ENCODE measurements at places on chromosomes 4 and X. TPM values are rescaled to one million over a fixed set of nuclear protein-coding genes. Genes with fewer than 3 reads are reported as not detected.

The SYP gene
- 69.3 TPM for total RNA-seq

The TLR10 gene
- not detected for total RNA-seq

The CXCL10 gene
- 0.20 TPM for total RNA-seq

The GRIA3 gene
- total RNA-seq: not detected

The PGM2 gene
- 64.3 TPM for total RNA-seq

The CT47C1 gene
- not detected for total RNA-seq

The GPR34 gene
- 0.25 TPM for total RNA-seq

The MEPE gene
- not detected for total RNA-seq

The SPOCK3 gene
- not detected for total RNA-seq

The TMLHE gene
- total RNA-seq: 18.5 TPM

The PRDX4 gene
- 48.2 TPM for total RNA-seq

The CCDC160 gene
- total RNA-seq: not detected

The PJA1 gene
- 18.1 TPM for total RNA-seq

The POU3F4 gene
- total RNA-seq: not detected

The TLL1 gene
- total RNA-seq: not detected

The PNMA6A gene
- total RNA-seq: 0.16 TPM

The BMPR1B gene
- not detected for total RNA-seq

All from activated naive CD4-positive, alpha-beta T cell treated with anti-CD3 and anti-CD28 coated beads, Interleukin-2, amount 50 U/mL, for 72 hours (primary cell).